ENCODE measurements at places on chromosomes 6 and 20. TPM values are rescaled to one million over a fixed set of nuclear protein-coding genes. Genes with fewer than 3 reads are reported as not detected.

DNA sequence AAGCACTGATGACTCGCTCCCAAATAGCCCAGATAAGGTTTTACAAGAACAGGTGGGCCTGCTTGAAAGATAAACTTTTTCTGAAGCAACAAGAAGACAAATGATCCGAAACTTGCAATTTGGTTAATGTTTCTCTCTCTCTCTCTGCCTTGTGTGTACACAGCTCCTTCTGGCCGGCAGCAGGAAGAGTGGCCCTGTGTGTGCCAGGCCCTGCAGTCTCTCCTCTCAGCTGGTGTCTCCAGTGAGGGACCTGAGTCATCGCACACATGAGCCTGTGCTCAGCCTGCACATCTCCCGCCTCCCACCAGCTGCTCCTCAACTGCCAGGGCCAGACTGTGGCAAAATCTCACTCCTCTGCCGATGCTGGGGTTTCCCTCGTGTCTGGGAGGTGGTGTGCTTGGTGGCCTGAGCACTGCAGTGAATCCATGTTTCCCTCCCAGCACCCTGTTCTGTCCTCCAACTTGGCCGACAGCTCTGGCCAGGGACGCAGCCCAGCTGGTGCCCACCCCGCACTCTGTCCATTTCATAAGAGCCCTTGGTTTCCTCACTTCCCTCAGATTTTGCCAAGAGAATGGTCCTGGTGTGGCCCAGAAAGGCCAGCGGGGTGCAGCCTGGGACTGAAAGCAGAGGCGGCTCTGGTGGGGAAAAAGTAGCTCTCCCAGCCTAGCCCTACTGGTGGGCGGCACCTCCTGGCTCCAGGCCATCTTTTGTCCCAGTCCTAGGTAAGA lies 49.4 kb downstream of the ERMARD start:
- DNase-seq: peak; percentile 61
- H3K4me1 ChIP-seq: no peaks in the 10 kb centered on the region
- no peak overlapping the region for H3K4me3 ChIP-seq
- H3K36me3 ChIP-seq: no peaks in the 10 kb centered on the region
- H3K27me3 ChIP-seq: peaks cover 17% of the 10 kb centered on the region
- H3K27ac ChIP-seq: no peak overlapping the region

GRCh38 chr20:63135411-63135810 lies 80.5 kb downstream of the YTHDF1 start:
- H3K27me3 ChIP-seq: peaks cover 23% of the 10 kb centered on the region
- H3K4me3 ChIP-seq: no peak overlapping the region
- no peaks in the 10 kb centered on the region for H3K4me1 ChIP-seq
- no peak for DNase-seq
- no peak overlapping the region for H3K27ac ChIP-seq

DNA sequence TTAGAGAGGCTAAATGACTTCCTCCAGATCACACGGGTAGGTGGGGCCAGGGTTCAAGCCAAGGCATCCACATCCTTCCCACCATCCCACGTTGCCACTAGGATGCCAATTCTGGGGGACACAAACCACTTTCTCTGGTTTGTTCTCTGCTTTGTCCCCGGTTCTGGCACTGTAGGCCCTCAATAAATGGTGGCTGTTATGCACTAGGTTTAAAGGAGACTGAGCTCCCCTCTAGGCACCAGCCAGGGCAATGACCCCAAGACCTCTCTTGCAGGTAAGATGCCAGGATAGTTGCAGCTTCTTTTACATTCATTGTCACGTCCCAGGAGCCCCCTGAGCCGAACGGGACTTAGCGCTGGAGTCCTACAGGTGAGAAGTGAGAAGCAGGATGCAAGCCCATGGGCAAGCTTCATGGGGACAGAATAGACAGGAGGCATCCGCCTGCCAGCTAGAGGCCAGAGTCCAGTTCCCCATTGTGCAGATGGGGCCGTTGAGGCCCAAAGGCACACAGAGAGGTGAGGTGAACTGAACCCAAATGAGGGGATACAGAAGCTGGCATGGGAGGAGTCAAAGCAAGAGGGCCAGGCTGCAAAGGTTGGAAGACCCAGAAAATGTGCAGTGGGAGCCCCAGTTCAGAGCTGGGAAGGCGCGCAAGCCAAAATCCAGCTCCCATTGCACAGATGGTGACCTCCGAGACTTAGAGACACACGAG lies 677 bp downstream of the PXMP4 start:
- H3K36me3 ChIP-seq: no peaks in the 10 kb centered on the region
- DNase-seq: no peak
- no peak overlapping the region for H3K27ac ChIP-seq
- H3K4me1 ChIP-seq: peaks cover 6% of the 10 kb centered on the region

GRCh38 chr20:59087829-59088433 lies 45.3 kb upstream of the PRELID3B start:
- H3K4me1 ChIP-seq: no peaks in the 10 kb centered on the region
- H3K4me3 ChIP-seq: no peak overlapping the region
- peak; percentile 6 for DNase-seq
- peaks cover 10% of the 10 kb centered on the region for H3K27me3 ChIP-seq

Gene ZNF334
- 8.5 TPM for total RNA-seq

GRCh38 chr6:18893540-18894269 lies 506.6 kb downstream of the RNF144B start:
- H3K27me3 ChIP-seq: no peaks in the 10 kb centered on the region
- no peak for DNase-seq
- H3K36me3 ChIP-seq: no peaks in the 10 kb centered on the region
- H3K4me1 ChIP-seq: no peaks in the 10 kb centered on the region
- no peak overlapping the region for H3K4me3 ChIP-seq

Gene PLN
- 0.43 TPM for total RNA-seq

DNA sequence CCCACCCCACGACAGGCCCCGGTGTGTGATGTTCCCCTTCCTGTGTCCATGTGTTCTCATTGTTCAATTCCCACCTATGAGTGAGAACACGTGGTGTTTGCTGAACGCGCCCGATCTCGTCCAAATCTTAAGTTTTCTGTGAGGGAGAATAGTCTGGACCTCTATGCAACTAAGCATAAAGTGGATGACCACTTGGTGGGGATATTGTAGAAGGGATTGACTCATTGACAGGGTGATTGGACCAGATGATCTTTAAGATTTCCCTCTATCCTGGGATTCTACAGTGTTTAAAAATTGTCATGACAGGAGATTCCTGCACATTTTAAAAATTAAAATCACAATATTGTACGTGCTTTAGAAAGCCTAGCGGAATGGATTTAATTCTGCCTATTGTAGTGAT lies 141.3 kb downstream of the TRMT11 start:
- H3K4me3 ChIP-seq: no peak overlapping the region
- H3K4me1 ChIP-seq: no peaks in the 10 kb centered on the region
- H3K36me3 ChIP-seq: no peaks in the 10 kb centered on the region
- DNase-seq: no peak
- H3K27me3 ChIP-seq: no peaks in the 10 kb centered on the region

- H3K4me1 ChIP-seq: no peaks in the 10 kb centered on the region
- no peaks in the 10 kb centered on the region for H3K27me3 ChIP-seq
- H3K27ac ChIP-seq: no peak overlapping the region
- H3K4me3 ChIP-seq: no peak overlapping the region
- DNase-seq: peak; percentile 37
- H3K36me3 ChIP-seq: no peaks in the 10 kb centered on the region
These were observed 31.9 kb downstream of the ARID1B start for GRCh38 chr6:156809034-156809433.

- H3K27me3 ChIP-seq: no peaks in the 10 kb centered on the region
- H3K36me3 ChIP-seq: peaks cover 74% of the 10 kb centered on the region
- no peak for DNase-seq
- no peak overlapping the region for H3K4me3 ChIP-seq
These were observed 414.5 kb downstream of the ESR1 start for GRCh38 chr6:152221806-152222628.

Gene RNF39
- not detected for total RNA-seq

Gene PHF3
- total RNA-seq: 33.3 TPM

DNA sequence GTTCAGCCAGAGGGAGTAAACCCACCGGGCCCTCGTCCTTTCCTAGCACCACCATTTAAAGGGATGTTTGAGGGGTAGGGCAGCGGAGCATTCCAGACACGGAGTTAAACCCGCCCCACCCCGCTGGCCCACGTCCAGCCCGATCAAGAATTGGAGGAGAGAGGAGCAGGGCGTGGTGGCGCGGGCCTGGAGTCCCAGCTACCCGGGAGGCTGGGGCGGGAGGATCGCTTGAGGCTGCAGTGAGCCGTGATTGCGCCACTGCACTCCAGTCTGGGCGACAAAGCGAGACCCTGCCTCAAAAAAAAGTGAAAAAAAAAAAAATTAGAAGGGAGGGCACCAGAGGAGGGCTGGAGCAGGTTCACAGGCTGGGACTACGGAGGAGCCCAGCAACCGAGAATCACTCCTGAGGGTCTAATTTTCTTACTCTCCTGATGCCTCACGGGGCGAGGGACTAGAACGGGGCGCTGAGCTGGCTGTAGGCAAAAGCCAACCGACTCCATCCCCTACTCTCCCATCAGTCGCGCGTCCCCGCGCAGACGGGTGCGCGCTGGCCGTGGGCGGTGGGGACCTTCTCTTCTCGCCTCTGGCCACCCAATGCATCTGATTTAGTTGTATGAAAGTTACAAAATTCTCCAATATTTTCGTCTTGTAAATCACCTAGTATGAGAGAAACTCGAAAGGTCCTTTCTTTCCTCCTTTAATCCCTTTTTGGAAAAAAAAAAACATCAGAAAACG lies 6.1 kb upstream of the HSPA1B start:
- H3K27me3 ChIP-seq: no peaks in the 10 kb centered on the region
- H3K4me3 ChIP-seq: peak overlapping the region; percentile 66
- peaks cover 13% of the 10 kb centered on the region for H3K4me1 ChIP-seq
- no peaks in the 10 kb centered on the region for H3K36me3 ChIP-seq
- no peak for DNase-seq
- H3K27ac ChIP-seq: peak overlapping the region; percentile 75

- H3K27me3 ChIP-seq: no peaks in the 10 kb centered on the region
- H3K27ac ChIP-seq: no peak overlapping the region
- peak; percentile 26 for DNase-seq
- H3K4me1 ChIP-seq: no peaks in the 10 kb centered on the region
- H3K4me3 ChIP-seq: no peak overlapping the region
These were observed 59.2 kb downstream of the PHF20 start for GRCh38 chr20:35831029-35831428.

Gene PFDN4
- 28.3 TPM for total RNA-seq

Gene VSTM2L
- 17.7 TPM for total RNA-seq

DNA sequence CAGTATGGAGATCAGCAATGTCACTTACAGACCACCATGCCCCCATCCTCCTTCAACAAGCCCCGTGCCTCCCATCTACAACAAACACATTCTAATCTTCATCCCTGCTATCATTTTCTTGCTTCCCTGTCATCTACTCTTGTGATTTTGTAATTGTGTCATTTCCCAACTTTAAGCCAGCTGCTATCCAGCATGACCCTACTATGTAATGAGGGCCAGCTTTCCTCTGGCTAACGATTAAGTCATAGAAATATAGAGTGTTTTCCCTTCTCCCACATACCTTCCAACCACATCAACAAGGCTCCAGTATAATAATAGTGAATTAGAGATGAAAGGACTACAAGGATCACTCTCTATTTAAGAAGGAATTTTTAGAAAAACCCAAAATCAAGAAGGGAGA lies 607.0 kb downstream of the TENT5A start:
- no peak overlapping the region for H3K4me3 ChIP-seq
- DNase-seq: peak; percentile 42
- no peaks in the 10 kb centered on the region for H3K4me1 ChIP-seq

- H3K27ac ChIP-seq: no peak overlapping the region
- no peaks in the 10 kb centered on the region for H3K4me1 ChIP-seq
- no peak overlapping the region for H3K4me3 ChIP-seq
- no peak for DNase-seq
- H3K27me3 ChIP-seq: no peaks in the 10 kb centered on the region
- H3K36me3 ChIP-seq: no peaks in the 10 kb centered on the region
These were observed 44.0 kb upstream of the RNGTT start for GRCh38 chr6:89007209-89008000.

GRCh38 chr6:110816677-110817076 lies 1.4 kb upstream of the CDK19 start:
- no peak for DNase-seq
- no peaks in the 10 kb centered on the region for H3K36me3 ChIP-seq
- H3K27ac ChIP-seq: no peak overlapping the region
- H3K4me1 ChIP-seq: peaks cover 9% of the 10 kb centered on the region
- no peaks in the 10 kb centered on the region for H3K27me3 ChIP-seq

Gene BPI
- not detected for total RNA-seq

Gene OR12D3
- total RNA-seq: not detected

GRCh38 chr6:129621252-129621651 lies 88.7 kb downstream of the ARHGAP18 start:
- H3K4me3 ChIP-seq: no peak overlapping the region
- H3K27ac ChIP-seq: no peak overlapping the region
- peaks cover 6% of the 10 kb centered on the region for H3K4me1 ChIP-seq
- no peak for DNase-seq
- no peaks in the 10 kb centered on the region for H3K27me3 ChIP-seq

- no peaks in the 10 kb centered on the region for H3K36me3 ChIP-seq
- H3K4me3 ChIP-seq: no peak overlapping the region
These were observed 437.6 kb downstream of the PRKN start for GRCh38 chr6:162289972-162290371.

GRCh38 chr20:16007164-16007563 lies 566.1 kb downstream of the KIF16B start:
- no peak overlapping the region for H3K27ac ChIP-seq
- no peaks in the 10 kb centered on the region for H3K4me1 ChIP-seq
- no peak overlapping the region for H3K4me3 ChIP-seq
- no peak for DNase-seq

- no peaks in the 10 kb centered on the region for H3K36me3 ChIP-seq
- no peaks in the 10 kb centered on the region for H3K4me1 ChIP-seq
- no peak overlapping the region for H3K27ac ChIP-seq
- no peak for DNase-seq
- H3K27me3 ChIP-seq: no peaks in the 10 kb centered on the region
These were observed 21.5 kb downstream of the NINL start for GRCh38 chr20:25563876-25564275.

Gene PSORS1C2
- not detected for total RNA-seq

- no peaks in the 10 kb centered on the region for H3K27me3 ChIP-seq
- DNase-seq: no peak
- H3K27ac ChIP-seq: no peak overlapping the region
- H3K4me3 ChIP-seq: no peak overlapping the region
These were observed 40.2 kb downstream of the SASH1 start for GRCh38 chr6:148382861-148383260.
